Activated T-helper 2 cell treated with anti-CD3 and anti-CD28 coated beads, Interferon-gamma antibody, Interleukin-2, Interleukin-4, amounts not matched to agents 10 μg/mL and 5 μg/mL and 100 μg/mL, durations not matched to agents 14 hours and 24 hours and 36 hours (primary cell): ENCODE measurements at places on chromosomes 2 and 18. TPM values are rescaled to one million over a fixed set of nuclear protein-coding genes. Genes with fewer than 3 reads are reported as not detected.
A peak's percentile ranks its signal among the peaks of the same experiment; 100 is the strongest.

GRCh38 chr2:112910219-112910618, 746 bp upstream of the IL37 start:
- H3K27ac ChIP-seq = no peak overlapping the region
- H3K36me3 ChIP-seq = no peaks in the 10 kb centered on the region
- peaks cover 3% of the 10 kb centered on the region for H3K4me1 ChIP-seq
- H3K4me3 ChIP-seq = no peak overlapping the region
- DNase-seq = no peak

- H3K36me3 ChIP-seq = no peaks in the 10 kb centered on the region
- H3K27me3 ChIP-seq = no peaks in the 10 kb centered on the region
- H3K4me3 ChIP-seq = no peak overlapping the region
- no peaks in the 10 kb centered on the region for H3K4me1 ChIP-seq
- no peak for DNase-seq
These were observed 634.3 kb downstream of the TMEM182 start for GRCh38 chr2:103396152-103396551.

- no peaks in the 10 kb centered on the region for H3K27me3 ChIP-seq
- DNase-seq = no peak
- no peaks in the 10 kb centered on the region for H3K4me1 ChIP-seq
- H3K36me3 ChIP-seq = no peaks in the 10 kb centered on the region
- H3K27ac ChIP-seq = no peak overlapping the region
These were observed 181.3 kb upstream of the LINC00305 start for GRCh38 chr18:64330161-64330560.

DNA sequence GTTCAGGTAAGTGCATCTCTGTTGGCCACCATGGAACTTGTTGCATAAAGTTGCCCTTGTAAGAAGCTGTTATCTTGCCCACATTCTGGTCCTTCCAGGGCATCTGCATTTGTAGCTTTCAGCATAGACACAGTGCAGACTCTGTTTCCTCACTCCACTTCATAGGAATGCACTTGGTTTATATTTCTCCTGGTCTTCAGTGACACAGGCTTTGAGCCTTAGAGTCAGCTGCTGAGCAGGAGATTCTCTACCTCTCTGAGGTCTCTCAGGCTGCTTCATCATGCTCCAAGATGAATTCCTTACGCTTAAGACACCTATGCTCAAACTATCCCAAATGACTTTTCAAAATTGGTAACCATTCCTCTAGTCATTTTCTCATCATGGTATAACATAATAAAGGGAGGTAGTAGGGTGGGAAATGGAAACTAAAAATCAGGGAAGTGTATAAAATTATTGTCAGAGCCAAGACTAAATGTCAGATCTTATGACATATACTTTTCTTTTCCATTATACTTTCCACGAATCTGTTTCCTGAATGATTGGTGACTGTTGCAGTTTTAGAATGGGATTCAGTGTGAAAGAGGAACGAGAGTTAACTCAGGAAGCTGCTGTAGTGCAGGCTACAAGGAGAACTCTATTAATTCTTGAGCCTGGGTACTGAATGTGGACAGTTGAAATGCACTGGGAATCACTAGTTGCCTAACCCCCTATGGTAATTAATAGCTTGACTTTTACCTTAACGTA, 72.0 kb downstream of the GALNT1 start:
- no peaks in the 10 kb centered on the region for H3K36me3 ChIP-seq
- no peaks in the 10 kb centered on the region for H3K27me3 ChIP-seq
- H3K4me1 ChIP-seq = no peaks in the 10 kb centered on the region
- no peak for DNase-seq
- H3K4me3 ChIP-seq = no peak overlapping the region
- H3K27ac ChIP-seq = no peak overlapping the region

- no peaks in the 10 kb centered on the region for H3K27me3 ChIP-seq
- H3K27ac ChIP-seq = no peak overlapping the region
- H3K4me1 ChIP-seq = no peaks in the 10 kb centered on the region
- H3K36me3 ChIP-seq = no peaks in the 10 kb centered on the region
These were observed 198.7 kb downstream of the MYCN start for GRCh38 chr2:16138811-16139662.

- H3K36me3 ChIP-seq = no peaks in the 10 kb centered on the region
- no peak overlapping the region for H3K27ac ChIP-seq
These were observed 8.4 kb upstream of the ADCYAP1 start for GRCh38 chr18:896315-896714.

GRCh38 chr2:134457765-134458472, 204.0 kb downstream of the MGAT5 start:
- H3K4me1 ChIP-seq = no peaks in the 10 kb centered on the region
- H3K27ac ChIP-seq = no peak overlapping the region
- no peaks in the 10 kb centered on the region for H3K36me3 ChIP-seq
- no peak overlapping the region for H3K4me3 ChIP-seq

- H3K27ac ChIP-seq = peak overlapping the region; percentile 1
- H3K4me3 ChIP-seq = no peak overlapping the region
- H3K27me3 ChIP-seq = no peaks in the 10 kb centered on the region
- H3K36me3 ChIP-seq = peaks cover 82% of the 10 kb centered on the region
- no peak for DNase-seq
These were observed 18.1 kb downstream of the NCAPH start for GRCh38 chr2:96353606-96354101.

DNA sequence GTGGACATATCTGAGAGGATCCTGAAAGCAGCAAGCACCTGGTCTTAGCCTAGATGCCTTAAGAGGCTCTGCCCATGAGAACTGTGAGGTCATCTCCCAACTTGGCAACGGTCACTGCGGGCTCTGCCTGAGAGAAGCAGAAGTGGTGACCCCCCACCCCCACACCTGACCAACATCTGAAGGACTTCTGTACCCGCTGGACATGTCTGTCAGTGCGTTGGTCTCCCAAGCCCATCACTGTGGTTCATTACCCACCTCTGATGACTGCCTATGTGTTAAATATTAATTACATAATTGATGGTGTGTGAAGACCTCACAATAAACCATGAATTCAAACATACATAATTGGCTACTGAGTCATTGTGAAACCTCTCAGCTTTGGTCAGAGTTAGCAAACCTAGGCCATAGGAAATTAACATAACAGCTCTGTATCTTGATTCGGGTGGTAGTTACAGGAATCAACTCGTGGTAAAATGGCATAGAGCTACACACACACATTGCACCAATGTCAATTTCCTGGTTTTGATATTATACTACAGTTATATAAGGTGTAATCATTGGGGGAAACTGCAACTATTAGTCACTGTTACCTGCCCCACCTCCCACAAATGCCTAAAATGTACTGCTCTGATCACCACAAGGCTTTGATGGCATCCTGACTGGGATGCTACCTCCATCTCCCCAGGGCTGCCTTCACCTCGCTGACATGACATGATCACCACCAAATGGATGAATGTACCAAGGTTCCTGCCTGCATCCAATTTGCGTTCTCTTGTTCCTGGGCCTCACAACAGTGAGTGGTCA, 4.3 kb upstream of the GALNT1 start:
- H3K4me1 ChIP-seq = peaks cover 22% of the 10 kb centered on the region
- H3K27ac ChIP-seq = no peak overlapping the region
- H3K4me3 ChIP-seq = no peak overlapping the region

GRCh38 chr2:32260376-32260775, 4.3 kb downstream of the NLRC4 start:
- H3K27me3 ChIP-seq = no peaks in the 10 kb centered on the region
- peaks cover 6% of the 10 kb centered on the region for H3K4me1 ChIP-seq
- no peak overlapping the region for H3K4me3 ChIP-seq
- DNase-seq = no peak
- H3K27ac ChIP-seq = no peak overlapping the region

DNA sequence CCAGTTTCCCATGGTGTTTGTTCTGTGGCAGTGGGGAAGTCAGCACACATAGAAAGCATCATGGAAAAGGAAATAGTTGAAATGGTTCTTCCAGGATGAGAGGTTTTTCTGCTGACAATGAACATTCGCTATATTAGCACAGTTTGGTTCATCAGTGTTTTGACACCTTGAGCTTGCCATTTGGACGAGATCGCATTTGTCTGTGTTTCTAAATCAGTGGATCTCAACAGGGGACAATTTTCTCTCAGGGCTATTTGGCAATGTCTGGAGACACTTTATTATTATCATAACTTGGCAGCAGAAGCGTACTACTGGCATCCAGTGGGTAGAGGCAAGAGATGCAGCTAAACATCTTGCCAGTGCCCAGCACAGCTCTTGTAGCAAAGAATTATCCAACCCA, 74.6 kb downstream of the CD8B2 start:
- no peaks in the 10 kb centered on the region for H3K4me1 ChIP-seq
- no peak for DNase-seq
- no peaks in the 10 kb centered on the region for H3K36me3 ChIP-seq
- no peak overlapping the region for H3K4me3 ChIP-seq

DNA sequence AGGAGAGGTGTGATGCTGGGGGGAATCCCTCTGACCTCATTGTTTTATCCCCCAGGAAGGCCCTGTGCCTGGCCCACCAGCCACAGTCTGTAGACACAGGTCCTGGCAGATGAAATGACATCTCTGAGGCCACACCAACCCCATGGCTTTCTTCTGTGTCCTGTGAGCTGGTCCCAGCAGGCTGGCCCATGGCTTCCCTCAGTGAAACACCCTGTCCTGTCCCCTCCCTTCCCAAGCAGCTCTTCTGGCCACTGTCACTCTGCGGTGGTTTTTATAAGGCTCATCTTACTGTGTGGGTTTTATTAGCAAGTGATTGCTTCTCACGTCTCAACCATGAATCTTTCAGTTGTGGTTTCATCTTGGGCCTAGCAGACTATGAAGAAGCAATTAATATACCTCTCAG, 102.8 kb upstream of the STPG4 start:
- H3K4me1 ChIP-seq = no peaks in the 10 kb centered on the region
- DNase-seq = no peak
- peaks cover 6% of the 10 kb centered on the region for H3K27me3 ChIP-seq

RAPH1 gene
- 2.8 and 4.6 TPM in 2 replicates for total RNA-seq

DNA sequence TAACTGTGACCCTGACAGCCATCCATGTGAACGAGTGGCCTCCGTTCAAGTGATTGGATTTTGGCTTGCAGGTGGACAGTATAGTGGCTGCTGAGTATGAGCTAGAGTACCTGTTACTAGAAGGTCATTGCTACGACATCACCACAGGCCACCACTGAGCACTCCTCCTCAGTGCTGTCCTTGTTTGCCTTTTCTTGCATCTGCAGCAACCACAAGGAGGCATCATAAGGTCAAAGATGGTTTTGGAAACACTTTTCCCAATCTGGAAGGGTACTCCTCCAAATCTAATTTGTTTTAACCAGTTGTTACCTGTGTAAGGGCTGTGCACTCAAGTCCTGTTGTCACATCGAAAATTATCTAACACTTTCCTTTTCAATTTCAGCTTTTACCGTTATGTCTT, 81.2 kb downstream of the UGGT1 start:
- H3K4me1 ChIP-seq = peaks cover 18% of the 10 kb centered on the region
- H3K27me3 ChIP-seq = no peaks in the 10 kb centered on the region
- no peak overlapping the region for H3K4me3 ChIP-seq
- no peak for DNase-seq
- H3K27ac ChIP-seq = no peak overlapping the region

GRCh38 chr2:108910541-108911396, 78.3 kb downstream of the EDAR start:
- no peaks in the 10 kb centered on the region for H3K27me3 ChIP-seq
- H3K4me1 ChIP-seq = no peaks in the 10 kb centered on the region
- DNase-seq = peak; percentile 5
- H3K4me3 ChIP-seq = no peak overlapping the region
- H3K27ac ChIP-seq = no peak overlapping the region

THOC1 gene
- 70.6 and 72.8 TPM in 2 replicates for total RNA-seq

ESPNL gene
- 0.07 and 0.14 TPM in 2 replicates for total RNA-seq

GRCh38 chr18:5729983-5730699, 165.2 kb downstream of the TMEM200C start:
- H3K36me3 ChIP-seq = no peaks in the 10 kb centered on the region
- no peak for DNase-seq
- H3K27me3 ChIP-seq = no peaks in the 10 kb centered on the region
- no peaks in the 10 kb centered on the region for H3K4me1 ChIP-seq
- no peak overlapping the region for H3K27ac ChIP-seq
- no peak overlapping the region for H3K4me3 ChIP-seq

C2orf66 gene
- 0.25 TPM in 2 replicates for total RNA-seq

VWC2L gene
- total RNA-seq = not detected in 2 replicates

SERPINB3 gene
- total RNA-seq = not detected in 2 replicates

SPDYA gene
- total RNA-seq = 1.5 and 1.8 TPM in 2 replicates

- peaks cover 37% of the 10 kb centered on the region for H3K27me3 ChIP-seq
- H3K4me1 ChIP-seq = peaks cover 5% of the 10 kb centered on the region
- no peak for DNase-seq
- H3K36me3 ChIP-seq = no peaks in the 10 kb centered on the region
- no peak overlapping the region for H3K4me3 ChIP-seq
- no peak overlapping the region for H3K27ac ChIP-seq
These were observed 125.1 kb downstream of the SPP2 start for GRCh38 chr2:234175649-234176048.

DNA sequence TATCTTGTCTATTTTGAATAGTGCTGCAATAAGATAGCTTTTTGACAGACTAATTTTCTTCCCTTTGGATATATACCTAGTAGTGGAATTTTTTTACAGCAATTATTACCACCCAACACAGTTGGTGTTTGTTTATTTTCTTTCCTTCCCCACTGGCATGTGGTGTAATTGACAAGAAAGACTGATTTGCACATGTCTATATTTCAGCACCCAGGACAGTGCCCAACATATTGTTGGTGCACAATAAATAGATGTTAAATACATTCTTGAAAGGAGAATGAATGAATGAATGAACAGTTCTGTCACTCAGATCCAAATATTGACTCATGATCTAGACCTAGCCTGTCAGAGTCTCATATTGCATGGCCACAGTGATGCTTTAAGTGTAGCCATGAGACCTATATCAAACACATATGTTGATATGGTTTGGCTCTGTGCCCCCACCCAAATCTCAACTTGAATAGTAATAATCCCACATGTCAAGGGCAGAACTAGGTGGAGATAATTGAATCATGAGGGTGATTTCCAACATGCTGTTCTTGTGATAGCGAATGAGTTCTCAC, 538.2 kb downstream of the NYAP2 start:
- H3K36me3 ChIP-seq = no peaks in the 10 kb centered on the region
- H3K4me1 ChIP-seq = no peaks in the 10 kb centered on the region
- no peak overlapping the region for H3K27ac ChIP-seq
- no peak overlapping the region for H3K4me3 ChIP-seq
- no peak for DNase-seq
- no peaks in the 10 kb centered on the region for H3K27me3 ChIP-seq

AQP4 gene
- not detected in 2 replicates for total RNA-seq

UCN gene
- total RNA-seq = 0.94 and 1.3 TPM in 2 replicates

GRCh38 chr2:104896446-104896845, 42.5 kb downstream of the POU3F3 start:
- H3K27me3 ChIP-seq = no peaks in the 10 kb centered on the region
- H3K4me3 ChIP-seq = no peak overlapping the region
- H3K36me3 ChIP-seq = no peaks in the 10 kb centered on the region
- H3K27ac ChIP-seq = no peak overlapping the region

TMEM247 gene
- not detected in 2 replicates for total RNA-seq

DNA sequence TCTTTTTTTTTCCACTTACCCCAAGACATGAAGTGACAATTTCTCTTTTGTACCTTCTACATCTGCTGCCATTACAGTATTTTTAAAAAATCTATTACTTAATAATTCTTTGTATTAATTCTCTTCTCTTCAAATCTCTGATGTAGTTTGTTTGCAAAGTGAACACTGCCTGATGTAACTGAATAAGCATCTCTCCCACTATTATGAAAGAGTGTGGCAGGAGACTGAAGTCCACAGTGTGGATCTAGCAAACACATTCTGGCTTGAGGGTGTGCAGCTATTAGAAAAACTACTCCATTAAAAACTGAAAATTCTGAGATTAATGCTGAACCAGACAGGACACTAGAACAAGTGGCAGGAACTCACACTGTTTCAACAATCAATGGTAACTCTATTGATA, 5.0 kb upstream of the SERPINB8 start:
- H3K27ac ChIP-seq = no peak overlapping the region
- H3K27me3 ChIP-seq = no peaks in the 10 kb centered on the region
- DNase-seq = no peak
- no peak overlapping the region for H3K4me3 ChIP-seq
- peaks cover 11% of the 10 kb centered on the region for H3K4me1 ChIP-seq

CCL20 gene
- 1.4 and 2.0 TPM in 2 replicates for total RNA-seq

MARCHF4 gene
- total RNA-seq = not detected in 2 replicates
